ENCODE measurements at places on chromosomes 1 and 21.

GRCh38 chr1:194014014-194014413 lies 827.6 kb upstream of the B3GALT2 start:
- DNase-seq, result no peak

DNA sequence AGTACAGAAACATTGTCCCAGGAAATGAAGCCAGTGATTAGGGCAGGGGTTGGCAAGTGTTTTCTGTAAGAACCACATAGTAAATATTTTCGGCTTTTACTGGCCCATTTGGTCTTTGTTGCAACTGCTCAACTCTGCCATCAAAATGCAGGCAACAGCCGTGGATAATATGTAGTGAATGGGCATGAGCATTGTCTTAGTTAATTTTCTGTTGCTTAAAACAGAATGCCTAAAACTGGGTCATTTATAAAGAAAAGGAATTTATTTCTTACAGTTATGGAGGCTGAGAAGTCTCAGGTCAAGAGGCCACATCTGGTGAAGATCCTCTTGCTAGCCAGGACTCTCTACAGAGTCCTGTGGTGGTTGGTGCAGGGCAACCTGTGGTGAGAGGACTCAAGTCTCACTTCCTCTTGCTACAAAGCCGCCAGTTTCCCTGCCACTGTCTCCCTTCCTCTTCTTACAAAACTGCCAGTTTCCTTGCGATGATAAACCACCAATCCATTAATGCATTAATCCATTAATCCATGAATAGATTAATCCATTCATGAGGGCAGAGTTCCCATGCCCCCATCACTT lies 166.4 kb downstream of the PSMG1 start:
- peak; percentile 58 for DNase-seq

- no peak for DNase-seq
Observed at GRCh38 chr1:201602413-201603265, 63.7 kb downstream of the NAV1 start.

DNA sequence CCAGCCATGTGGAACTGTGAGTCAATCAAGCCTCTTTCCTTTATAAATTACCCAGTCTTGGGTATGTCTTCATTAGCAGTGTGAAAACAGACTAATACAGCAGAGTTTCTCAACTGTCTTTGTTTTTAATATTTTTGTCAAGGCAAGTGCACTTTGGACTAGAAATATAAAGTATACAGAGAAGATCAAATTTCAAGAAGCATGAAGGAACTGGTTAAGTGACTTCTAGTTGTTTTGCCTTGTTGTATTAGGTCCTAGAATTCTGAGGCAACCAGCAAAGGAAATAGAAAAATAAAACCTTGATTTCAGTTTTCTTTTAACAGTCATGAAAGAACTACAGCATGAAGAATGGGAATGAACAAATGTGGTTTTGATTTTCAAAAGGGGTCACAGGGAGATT lies 131.1 kb upstream of the PTGFR start:
- DNase-seq, result no peak

- peak; percentile 42 for DNase-seq
Observed at GRCh38 chr1:86018283-86018923, 138.2 kb downstream of the COL24A1 start.
